Right kidney (tissue), 9 donors: ENCODE measurements at places on chromosomes 1 and 21.

DNA sequence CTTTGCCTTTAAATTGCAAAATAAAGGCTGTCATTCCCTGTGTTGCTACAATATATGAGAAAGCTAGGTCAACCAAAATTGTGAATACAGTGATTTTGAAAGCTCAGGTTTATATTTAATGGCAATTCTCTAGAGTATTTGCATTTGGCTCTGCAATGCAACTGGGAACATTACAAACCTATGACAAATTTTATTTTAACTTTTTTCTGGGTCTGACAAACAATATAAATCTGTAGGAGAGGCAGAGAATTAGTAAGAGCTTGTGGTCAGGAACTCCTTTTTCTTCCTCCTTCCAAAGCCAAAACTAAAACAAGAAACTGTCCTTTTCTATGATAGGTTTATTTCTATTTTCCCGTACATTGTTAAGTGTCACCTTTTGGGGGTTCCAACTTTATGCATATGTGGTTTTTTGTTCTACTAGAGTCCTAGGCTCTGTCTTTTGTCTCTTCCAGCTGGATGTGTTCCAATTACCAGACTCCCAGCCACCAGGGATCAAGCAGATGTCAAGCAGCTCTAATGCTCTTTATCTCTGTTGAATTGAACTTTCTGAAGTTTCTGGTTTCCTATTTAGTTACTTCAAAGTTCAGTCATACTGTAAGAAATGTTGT lies 106.9 kb downstream of the ASH1L start:
- DNase-seq: no peak

- no peak for DNase-seq
Observed at GRCh38 chr1:1398677-1399186, 403 bp downstream of the CCNL2 start.

DNA sequence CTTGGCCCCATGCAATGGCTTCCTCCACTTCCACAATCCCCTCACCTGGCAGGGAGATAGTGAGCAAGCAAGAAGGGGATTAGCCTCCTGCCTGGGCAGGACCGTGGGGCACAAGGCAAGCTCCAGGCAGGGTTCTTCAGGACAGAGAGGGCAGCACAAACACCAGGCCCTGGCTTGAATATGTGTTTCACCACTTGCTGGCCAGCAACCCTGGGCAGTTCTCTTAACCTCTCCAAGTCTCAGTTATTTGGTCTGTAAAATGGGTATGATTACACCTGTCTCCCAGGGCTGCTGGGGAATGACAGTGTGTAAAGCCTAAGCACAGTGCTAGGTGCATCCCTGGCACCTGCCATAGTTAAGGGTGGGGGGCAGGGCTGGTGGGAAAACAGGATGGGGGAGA lies 31.9 kb downstream of the H3-3A start:
- no peak for DNase-seq

GRCh38 chr1:4745560-4745959 lies 91.2 kb downstream of the AJAP1 start:
- no peak for DNase-seq

DNA sequence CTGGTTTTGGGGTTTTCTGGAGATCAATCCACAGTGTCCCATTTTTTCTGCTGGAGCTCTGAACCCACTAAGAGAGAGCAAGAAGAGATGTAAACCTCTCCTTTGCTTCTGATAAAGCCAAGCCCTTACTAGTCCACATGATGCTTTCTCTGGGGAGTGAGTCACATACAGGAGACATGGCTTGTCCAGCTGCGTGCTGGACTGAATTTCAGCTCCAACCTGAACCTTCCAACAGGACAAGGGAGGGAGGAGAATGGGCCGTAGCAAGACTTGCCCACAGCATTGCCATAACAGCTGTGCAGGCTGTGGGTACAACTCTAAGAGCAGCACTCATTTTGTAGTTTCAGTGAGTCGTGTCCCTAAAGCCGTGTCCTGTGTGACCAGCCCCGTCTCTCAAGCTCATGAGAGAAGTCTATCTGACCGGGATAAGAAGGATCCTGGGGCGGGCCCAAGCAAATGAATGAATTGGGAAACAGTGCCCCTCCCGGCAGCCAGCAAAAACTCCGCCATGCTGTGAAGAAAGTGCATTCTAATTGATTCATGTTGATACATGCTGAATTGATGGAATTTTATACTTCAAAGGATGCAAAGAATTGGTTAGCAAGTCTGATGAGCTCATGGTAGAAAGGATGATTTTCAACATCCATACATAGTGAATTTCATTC lies 195.2 kb downstream of the GABPA start:
- no peak for DNase-seq

- DNase-seq: no peak
Observed at GRCh38 chr1:94798462-94798861, 21.7 kb upstream of the SLC44A3 start.

DNA sequence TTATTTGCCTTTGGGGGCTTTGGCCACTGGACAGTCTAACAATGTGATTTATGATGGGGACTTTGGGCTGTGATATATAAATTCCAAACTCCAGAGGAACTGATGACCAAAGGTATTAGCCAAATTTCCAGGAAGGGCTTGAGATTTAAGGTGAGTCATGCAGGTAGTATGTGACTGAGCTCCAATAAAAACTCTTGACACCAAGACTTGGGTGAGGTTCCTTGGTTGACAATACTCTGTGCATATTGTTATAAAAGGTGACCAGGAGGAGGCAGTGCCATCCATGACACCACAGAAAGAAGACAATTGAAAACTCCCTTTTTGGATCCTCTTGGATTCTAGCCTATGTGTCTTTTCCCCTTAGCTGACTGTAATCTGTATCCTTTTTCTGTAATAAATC lies 392.7 kb upstream of the LRRC7 start:
- DNase-seq: no peak

DNA sequence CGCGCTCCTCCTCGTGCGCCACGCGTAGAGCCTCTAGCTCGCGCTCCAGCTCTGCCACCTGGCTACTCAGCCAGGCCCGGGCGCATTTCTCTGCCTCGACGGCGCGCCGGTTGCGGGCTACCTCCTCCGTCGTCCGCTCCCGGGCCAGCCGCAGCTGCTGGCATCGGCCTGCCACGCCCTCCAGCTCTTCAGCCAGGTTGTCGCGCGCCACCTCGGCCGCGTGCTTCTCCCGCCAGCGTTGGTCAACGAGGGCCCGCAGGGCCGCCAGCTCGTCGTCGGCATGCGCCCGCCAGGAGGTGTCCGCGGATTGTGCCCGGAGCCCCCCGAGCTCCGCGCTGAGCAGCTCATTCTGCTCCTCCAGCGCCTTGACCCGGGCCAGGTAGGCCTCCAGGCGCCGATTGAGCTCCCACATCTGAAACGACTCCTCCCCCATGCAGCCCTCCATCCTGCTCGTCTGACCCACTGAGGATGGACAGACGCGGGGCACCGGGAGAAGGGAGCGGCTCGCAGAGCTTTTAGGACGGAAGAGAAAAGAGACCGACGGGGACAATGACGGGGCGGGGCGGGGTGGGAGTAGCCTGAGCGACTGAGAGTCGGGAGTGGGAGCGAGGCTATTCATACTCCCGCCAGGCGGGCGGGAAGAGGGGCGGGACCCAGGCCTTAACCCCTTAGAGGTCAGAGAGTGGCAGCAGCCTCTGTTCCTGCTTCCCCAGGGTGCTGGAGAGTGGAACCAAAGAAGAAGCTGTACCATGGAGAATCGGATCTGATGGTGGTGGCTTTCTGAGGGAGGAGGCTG lies at the start of gene NES:
NES (minus strand) TSS at position 588 of the 796 bp plus-strand sequence; CDS start at position 445, 143 bp downstream.
- peak; percentile 75 for DNase-seq

DNA sequence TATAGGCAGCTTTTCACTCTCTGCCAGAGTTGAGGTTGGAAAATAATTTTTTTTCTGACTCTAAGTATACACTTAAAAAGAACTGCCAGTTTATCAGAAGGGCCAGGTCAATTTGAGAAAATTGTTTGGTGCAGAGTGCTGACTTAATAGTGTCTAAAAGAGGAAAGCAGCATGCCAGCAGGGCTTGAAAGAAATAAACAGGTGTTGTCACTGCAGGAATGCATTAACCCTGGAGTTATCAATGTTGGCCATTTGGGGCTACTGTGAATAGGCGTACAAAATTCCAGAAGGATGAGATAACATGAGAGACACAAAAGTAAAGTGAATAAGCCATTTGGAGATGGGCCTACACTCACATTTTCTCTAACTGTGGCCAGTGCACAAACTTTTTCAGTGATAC lies 220.6 kb upstream of the PLD5 start:
- no peak for DNase-seq

DNA sequence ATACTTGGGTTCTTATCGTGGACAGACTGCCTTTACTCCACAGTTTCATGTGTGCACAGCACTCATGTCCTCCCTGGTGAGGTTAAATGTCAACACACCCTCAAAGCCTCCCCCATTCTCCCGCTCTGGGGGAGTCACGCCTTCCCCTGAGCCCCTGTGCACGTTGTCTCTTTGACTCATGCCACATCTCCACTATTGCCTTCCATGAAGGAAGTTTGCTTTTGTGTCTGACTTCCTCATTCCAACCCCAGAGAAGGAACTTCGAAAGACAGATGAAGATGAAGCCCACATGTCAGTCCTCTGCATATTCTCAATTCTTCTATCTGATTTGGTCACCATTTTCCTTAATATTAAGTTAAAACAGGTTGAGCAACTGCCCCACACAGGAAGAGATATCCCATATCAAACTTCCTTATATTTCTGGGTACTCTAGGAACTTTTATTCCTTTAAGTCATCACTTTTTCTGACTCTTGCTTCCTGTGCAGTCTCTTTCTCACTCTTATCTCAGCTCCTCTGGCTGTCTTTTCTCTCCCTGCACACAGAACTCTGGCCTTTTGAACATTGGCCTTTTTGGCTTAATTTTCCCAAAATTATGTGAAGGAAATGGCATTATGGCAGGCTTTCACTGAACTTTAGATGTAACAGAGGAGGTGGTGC lies 41.5 kb downstream of the C4BPA start:
- no peak for DNase-seq

GRCh38 chr1:58763214-58763613 lies 20.6 kb downstream of the JUN start:
- no peak for DNase-seq

DNA sequence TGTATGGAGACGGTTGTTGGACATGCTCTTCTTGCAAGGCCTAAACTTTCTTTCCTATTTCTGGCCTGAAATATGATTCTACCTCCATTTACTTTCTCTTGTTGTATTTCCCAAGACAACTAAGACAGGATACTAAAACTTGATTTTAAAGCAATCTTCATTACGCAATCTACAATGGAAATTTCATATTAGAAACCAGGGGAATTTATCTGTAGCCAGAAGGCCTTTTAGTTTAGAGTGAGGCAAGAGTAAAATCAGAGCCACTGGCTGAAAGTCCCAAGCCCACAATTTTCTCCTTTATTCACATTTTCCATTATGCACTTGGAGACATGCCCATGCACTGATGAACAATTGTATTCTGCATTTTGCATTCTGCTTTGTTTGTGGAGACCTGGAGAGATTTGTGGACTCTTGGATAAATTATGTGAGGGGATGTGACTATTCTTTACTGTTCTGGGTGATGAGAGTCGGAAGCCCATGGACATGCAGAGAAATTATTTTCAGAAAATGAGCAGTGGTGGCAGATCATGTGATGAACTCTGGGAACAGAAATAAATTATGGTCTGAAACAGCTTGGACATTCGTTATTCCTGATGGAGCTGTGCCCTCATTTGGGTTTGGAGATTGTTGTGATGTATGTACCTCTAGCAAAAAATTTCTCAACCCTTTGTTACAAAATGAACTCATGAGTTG lies 336.8 kb downstream of the SEC16B start:
- no peak for DNase-seq

- DNase-seq: no peak
Observed at GRCh38 chr1:231557898-231558707, 29.6 kb downstream of the TSNAX start.

- DNase-seq: no peak
Observed at GRCh38 chr1:24752305-24752704, 7.1 kb downstream of the CLIC4 start.

- no peak for DNase-seq
Observed at GRCh38 chr1:205763980-205764379, 11.3 kb downstream of the RAB29 start.

DNA sequence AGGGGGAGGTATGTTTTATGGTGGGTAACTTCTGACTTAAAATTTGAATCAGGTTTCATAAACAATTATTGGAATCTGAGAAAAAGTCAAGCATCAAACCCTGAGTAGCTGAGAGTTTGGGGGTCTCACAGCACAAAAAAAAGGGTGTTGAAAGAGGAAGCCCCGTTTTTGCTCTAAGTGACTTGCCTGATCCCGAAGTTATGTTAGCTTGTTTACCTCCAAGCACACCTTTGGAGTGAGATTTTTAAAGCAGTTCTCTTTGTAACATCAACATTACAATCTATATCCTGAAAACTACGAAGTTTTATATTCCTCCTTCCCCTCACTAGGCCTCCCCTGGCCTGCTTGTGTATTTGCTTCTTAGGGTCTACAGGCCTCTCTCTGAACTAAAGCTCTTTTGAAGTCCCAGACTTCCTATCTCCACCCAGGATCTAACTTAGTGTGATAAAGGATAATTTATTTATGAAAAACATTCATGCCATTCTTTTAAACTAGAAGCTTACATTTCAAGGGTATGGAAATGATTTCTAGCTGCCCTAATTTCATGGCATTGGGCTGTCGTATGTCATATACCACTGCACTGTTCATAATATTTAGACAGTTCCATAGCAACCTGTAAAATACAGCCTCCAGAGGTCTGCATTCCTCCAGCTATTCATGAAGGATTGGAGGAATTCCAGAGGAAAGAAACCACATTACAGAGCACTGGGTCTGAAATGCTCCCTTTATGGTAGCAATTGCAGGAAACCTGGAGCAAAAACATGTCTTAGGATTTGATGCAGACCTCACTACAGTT lies 36.1 kb upstream of the RGS1 start:
- peak; percentile 37 for DNase-seq

GRCh38 chr1:44648529-44649250 lies 25.6 kb downstream of the TMEM53 start:
- DNase-seq: no peak

DNA sequence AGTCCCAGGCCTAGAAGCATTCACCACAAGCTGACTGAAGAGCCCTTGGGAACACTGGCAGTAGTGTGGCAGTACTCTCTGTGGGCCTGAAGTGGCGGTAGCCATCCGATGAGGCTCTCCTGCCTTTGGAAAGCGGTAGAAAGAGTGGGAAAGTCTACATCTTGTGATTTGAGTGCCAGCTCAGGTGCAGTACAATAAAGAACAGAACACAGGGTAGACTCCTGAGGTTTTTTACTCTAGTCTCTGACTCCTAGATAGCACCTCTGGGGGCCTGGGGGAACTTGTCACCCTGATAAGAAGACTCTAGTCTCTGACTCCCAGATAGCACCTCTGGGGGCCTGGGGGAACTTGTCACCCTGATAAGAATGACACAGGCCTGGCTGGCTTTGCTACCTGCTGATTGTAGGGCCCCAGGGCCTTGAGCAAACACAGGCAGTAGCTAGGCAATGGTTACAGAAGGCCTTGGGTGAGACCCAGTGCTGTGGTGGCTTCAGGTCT lies 18.0 kb upstream of the IL20 start:
- no peak for DNase-seq

- DNase-seq: no peak
Observed at GRCh38 chr21:14092834-14093560, 117.8 kb downstream of the LIPI start.

DNA sequence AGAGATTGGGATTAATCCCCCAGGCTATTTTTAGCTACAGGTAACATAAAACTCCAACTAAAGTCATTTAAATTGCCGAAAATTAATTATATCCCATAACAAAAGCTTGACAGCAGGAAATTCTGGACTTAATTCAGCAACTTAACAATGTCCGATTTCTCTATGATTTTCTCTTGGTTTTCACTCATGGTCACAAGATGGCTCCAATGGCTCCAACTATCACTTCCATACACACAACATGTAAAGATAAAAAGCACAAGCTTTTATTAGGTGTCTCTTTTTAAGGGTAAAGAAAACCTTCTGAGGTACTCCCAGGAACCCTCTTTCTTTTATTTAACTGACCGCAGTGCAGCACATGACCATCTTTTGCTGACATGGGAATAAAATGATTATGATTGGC lies 363.5 kb upstream of the PTBP2 start:
- no peak for DNase-seq
